Progenitor cell of endocrine pancreas (in vitro differentiated cells): ENCODE measurements at places on chromosomes 11 and 22.
A peak's percentile ranks its signal among the peaks of the same experiment; 100 is the strongest.

DNA sequence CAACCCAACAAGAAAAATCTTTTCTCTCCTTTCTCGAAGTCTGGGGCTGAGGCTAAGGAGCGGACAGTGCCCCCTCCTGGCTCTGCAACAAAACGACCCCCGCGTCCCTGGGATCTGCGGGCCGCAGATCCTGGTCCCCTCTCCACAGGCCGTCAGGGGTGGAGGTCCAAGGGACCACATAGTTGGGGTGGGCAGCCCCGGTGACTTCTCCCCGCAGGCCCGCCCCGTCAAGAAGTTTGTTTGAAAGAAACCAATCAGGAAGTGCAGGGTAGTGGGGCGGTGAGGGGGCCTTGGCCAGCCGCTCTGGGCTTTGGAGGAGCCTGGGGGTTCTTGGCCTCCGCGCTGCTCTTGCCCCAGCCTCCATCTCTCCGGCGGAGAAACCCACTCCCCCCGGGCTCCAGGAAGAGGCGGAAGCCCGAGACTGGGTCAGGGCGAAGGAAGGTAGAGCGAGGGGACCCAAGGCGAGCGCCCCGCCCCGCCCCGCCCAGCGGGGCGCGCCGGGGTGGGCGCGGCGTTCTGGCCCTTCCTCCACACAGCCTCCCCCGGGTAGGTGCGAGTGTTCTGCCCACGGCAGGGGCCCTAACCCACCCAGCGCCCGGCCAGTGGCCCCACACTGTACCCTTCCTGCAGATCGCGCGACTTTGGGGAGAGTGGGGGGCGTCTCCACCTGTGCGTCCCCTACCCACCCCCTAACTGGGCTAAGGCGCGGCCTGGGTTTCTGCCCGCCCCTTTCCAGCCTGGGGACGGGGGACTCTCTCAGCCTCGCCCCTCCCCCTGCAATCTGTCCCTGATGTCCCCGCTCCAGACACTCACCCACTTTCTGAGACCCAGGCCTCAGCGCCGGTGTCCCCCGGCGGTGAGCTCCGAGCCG lies 1.3 kb downstream of the TP53I11 start:
- peak; percentile 34 for DNase-seq

DNA sequence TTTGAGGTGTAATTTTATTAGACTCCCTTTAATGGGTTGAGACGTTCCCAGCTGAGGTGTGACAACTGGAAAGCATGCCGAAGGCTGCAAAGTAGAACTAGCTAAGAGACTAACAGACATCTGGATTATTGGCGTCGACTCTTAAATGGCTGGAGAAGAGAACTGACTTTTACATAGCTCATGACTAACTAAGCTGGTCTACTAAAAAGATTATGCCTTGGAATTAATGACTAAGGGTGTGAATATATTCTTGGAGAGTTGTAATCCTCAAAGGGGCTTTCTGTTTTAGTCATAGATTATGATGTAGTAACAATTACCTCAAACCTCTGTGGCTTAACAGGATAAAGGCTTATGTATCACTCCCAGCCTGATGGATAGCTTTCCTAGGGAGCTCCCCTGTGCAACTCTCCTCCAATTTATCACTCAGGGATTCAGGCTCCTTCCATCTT lies 39.5 kb upstream of the SLC5A12 start:
- DNase-seq = no peak

DNA sequence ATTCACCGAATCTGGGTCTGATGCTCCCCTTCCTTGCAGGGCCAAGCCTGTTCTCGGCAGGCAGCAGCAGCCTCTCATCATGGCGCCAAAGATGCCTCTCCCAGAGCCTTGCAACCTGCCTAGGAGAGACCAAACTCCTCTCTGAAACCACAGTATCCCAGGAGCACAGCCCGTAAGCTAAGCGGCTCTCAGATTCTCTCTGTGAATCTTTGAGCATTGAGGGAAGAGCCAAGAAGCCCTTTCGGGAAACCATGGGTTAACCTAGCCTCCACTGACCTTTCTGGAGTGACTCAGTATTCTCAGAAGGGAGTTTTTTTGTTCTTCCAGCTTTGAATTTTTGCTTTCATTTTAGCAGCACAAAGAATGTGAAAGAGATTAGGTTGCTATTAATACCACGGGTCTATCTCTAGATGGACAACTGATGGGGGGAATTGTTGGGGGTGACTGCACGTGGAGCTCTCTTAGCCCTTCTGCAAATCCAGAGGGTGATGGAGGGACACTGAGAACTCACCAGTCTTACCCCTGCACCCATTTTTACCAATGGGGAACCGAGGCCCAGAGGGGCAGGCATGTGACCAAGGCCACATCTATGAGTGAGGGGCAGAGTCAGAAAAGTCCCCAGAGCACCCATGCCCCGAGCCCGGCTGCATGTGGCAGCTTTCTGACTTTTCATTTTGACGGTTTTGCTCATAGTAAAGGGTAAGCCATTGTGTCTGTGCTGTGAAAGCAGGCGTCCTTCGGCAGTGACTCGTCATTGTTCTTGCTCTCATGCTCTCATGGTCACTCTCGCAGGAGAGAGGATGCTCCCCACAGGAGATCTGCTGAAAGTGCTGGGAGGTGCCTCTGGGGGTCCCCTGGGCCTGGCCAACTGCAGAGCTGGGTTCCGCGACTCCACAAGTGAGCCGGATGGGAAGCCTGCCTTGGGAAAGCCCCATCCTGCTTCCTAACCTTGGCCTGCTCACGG lies 36.0 kb downstream of the IRAG1 start:
- DNase-seq = no peak

GRCh38 chr22:24420072-24420976 lies 7.1 kb upstream of the ADORA2A start:
- DNase-seq = no peak

- no peak for DNase-seq
Measured at GRCh38 chr11:133833898-133834681, 11.2 kb downstream of the SPATA19 start.

DNA sequence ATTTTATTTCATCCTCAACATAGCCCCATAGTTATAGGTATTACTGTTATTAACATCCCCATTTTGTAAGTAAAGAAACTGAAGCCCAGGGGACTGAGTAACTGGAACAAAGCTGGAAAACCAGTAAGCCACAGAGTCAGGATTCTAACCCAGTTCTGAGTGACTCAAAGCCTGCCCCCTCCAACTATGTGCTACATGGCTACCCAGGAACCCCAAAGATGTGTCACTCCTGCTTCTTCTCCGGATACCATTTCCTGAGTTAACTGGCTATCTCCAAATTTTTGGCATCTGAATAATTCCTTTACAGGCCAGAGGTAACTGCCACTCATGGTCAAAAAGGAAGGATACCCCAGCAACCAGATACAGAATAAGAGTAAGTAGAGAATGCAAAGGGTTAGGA lies 43.6 kb downstream of the TENM4 start:
- no peak for DNase-seq

GRCh38 chr11:60785136-60785535 lies at the start of gene MS4A10:
Gene MS4A10, plus strand, starts transcription at chr11:60785333. Its CDS starts 5,003 bp downstream, at chr11:60790336.
- no peak for DNase-seq

GRCh38 chr11:2976294-2977063 lies 15.7 kb downstream of the NAP1L4 start:
- no peak for DNase-seq

DNA sequence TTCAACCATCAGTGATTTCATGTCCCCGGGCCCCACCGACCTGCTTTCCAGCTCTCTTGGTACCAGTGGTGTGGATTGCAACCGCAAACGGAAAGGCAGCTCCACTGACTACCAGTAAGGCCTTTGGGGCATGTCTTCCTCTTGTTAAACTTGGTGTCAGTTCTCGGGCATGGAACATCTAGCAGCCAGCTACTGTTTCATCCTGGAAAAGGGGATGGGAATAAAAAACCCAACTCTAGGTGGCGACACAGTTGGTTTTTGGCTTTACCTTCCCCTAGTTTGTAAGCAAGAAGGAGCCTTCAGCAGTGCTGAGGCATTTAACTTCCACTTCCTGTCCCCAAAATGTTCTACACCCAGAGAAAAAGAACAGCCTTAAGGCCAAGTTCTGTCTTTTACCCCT lies 76.7 kb downstream of the BMAL1 start:
- no peak for DNase-seq

DNA sequence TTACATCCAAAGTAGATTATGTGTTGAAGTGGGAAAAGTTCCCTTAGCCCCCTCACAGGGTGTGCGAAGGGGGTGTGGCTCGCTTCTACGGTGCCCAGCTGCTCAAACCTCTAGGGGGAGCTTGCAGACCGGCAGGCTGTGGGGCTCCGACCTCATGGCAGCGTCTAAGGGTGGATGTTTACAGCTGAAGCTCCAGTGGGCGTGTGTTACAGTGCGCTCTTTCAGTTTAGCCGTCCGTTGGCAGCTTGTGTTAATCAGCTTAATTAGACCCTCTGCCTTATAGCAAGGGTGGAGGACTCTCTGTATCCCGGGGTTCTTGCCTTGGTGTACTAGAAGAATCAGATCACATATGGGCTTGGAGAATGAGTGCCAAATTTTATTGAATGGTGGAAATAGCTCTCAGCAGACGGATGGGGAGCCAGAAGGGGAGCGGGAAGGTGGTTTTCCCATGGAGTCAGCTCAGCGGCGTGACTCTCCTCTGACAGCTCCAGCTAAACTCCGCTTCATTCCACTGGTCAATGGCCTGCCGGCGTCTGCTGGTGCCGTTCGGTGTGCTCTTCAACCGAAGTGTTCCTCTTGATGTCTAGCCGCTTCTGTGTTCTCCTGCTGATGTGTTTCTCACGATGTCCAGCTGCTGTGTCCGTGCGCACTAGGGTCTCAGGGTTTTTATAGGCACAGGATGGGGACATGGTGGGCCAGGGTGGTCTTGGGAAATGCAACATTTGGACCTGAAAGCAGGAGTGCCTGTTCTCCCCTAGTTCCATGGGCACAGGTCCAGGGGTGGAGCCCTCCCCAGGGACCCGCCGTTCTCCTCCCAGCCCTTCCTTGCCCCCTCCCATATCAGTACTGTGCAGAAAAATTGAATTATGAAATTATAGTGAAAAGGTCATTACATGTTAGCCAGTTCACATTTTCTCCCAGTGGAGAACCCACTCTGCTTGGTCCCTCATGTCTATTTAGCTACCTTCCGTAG lies 28.6 kb upstream of the OR10G7 start:
- DNase-seq = peak; percentile 46

DNA sequence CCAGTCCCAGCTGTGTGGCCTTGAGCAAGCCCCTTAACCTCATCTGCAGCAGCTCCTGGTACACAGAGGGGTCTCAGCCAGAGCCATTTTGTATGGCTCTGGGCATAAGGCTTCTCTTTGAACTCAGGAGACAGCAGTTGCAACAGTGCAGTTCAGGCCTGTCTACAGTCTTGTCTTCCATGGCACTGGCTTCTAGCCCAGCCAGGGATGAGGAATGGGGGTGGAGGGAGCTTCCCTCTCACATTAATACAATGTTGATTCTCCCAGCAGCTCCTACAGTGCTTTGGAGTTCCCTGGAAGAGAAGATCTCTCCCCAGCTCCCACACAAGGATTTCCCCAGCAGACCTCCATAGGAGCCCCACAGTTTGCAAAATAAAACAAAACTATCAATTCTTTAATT lies 350.2 kb downstream of the BUD13 start:
- no peak for DNase-seq

DNA sequence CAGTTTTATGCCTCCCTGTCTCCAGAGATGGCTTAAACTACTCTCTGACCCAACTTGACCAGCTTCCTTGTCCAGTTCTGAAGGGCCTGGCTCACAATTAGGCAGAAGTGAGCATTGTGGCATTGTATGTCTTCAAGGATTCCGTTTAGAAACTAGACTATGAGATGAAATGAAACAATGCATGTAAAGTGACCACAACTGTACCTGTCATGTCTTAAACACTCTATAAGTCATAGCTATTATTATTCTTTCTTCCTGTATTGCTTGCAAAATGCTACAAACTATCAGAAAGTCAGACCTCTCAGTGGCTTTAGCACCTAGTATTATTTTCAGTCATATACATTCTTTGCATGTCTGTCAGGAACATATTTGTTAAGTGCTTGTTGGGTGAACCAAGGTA lies 127.9 kb upstream of the MTMR2 start:
- DNase-seq = no peak

DNA sequence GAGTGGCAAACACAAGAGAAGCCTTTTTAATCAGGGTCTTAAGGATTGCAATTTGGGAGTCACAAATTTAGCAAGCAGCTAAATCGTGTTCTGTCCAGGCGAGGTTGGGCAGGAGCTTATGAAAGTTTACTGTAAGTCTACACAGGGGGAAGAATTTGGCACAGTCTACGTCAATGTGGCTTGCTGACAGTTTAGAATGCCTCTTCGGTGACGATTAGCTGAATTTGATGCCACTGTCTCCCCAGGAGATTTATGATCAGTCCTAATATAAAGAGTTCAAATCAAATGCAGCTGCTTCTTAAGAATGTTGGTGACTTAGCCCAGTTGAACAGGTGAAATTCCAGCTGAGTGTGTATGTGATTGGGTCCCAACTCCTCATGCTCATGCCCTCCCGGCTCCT lies 114.1 kb upstream of the CLPB start:
- no peak for DNase-seq

GRCh38 chr11:116207421-116208141 lies 565.2 kb downstream of the BUD13 start:
- no peak for DNase-seq

DNA sequence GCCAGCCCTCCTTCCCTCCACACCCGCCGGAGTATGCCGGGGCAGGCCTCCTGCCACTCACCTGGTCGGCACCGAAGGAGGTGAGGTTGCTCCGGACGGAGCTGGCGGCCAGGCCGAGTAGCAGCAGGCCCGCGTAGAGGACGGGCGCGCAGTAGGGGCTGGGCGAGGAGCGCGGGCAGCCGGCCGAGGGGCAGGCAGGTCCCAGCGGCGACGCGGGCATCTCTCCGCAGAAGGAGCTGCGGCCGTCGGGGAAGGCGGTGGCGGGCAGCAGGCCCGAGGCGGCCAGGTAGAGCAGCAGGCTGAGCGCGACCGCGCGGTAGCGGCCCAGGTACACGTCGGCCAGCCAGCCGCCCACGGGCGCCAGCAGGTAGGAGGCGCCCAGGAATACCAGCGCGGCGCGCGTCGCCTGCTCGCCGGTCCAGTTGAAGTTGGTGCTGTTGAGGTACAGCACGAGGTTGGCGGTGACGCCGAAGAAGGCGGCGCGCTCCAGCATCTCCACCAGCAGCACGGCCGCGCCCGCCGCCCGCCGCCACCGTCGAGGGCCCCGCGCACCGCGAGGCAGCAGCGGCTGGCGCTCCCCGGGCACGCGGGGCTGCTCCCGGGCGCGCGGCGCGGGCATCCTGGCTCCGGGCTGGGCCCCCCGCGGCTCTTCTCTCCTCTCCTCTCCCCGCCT lies 907 bp downstream of the SLC15A3 start:
- DNase-seq = no peak

- no peak for DNase-seq
Measured at GRCh38 chr22:27560781-27561180, 240.8 kb downstream of the MN1 start.

- DNase-seq = no peak
Measured at GRCh38 chr22:37377138-37377537, 50.1 kb downstream of the ELFN2 start.
